Occipital lobe (tissue), 3 donors: ENCODE measurements at places on chromosomes 1 and 21.
A peak's percentile ranks its signal among the peaks of the same experiment; 100 is the strongest.

DNA sequence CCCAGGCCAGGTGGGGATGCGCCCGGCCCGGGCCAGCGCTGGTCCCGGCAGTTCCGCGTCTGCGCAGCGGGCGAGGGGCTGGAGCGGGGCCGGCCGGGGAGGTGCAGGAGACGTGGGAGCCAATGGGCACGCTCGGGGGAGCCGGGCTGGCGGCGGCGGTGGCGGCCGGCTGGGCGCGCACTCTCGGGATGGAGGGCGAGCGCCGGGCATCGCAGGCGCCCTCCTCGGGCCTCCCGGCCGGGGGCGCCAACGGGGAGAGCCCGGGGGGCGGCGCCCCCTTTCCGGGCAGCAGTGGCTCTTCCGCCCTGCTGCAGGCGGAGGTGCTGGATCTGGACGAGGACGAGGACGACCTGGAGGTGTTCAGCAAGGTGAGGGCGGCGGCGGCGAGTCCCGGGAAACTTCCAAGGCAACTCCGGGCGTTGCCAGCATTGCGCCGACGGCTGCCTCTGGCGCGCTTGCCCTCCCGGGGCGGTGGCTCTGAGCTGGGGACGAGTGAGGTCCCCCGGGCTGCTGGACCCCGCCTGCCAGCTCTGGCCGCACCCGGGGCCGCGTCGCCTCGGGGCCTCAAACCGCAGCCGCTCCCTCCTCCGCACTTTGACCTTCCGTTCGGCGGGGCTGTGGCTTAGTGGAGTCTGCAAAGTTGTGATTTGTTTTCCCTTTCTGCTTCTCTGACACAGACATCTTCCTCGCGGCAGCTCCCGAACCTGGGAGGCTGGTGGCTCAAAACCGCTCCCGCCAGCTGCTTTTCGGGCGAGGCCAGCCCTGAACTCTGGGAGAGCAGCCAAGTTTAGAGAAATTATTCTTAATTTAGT lies at the start of gene SNX7:
Gene SNX7, plus strand, starts transcription at position 178 of the 812 bp plus-strand sequence. Its CDS starts 11 bp downstream, at position 189.
- peak; percentile 69 for DNase-seq

- no peak for DNase-seq
These were observed 1.3 kb upstream of the CD5L start for GRCh38 chr1:157842939-157843338.

DNA sequence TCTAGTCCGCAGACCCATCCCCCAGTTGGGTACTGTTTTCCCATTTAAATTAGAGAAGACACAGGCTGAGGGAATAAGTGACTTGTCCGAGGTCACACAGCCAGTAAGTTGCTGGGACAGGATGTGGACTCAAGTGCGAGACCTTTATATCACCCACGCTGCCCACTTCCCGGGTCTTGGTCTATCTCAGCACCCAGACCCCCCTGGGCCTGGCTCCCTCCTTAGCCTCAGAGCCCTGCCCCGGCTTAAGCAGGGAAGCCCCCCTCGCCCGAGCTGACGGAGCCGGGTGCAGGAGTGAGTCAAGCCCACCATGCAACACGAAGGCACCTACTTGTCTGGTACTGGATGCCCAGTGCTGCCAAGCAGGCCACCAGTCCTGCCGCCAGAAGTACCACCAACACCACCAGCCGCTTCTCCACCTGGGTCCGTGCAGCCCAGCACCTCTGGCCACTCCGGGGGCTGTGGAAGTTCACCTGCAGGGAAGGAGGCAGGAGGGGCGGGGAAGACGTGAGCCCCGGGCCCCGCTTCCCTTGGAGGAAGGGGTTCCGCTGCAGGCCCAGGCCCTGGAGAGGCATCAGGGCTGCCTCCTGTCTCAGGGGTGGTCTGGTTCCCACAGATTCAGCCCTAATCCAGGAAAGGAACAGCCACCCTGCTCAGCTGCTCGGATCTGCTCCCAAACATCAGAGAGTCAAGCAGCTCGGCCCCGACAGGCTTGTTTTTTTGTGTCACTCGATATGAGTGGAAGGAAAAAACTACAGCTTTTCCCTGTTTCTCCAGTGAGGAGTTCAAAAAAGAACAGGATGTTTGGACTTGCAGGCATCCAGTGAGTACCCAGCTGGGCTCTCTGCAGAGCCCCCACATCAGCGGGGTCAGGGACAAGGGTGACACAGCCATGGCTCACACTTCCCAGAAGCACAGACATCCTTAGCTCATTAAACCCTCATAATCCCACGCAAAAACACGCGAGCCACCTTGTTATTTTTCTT lies 11.1 kb downstream of the ECE1 start:
- DNase-seq, result no peak

DNA sequence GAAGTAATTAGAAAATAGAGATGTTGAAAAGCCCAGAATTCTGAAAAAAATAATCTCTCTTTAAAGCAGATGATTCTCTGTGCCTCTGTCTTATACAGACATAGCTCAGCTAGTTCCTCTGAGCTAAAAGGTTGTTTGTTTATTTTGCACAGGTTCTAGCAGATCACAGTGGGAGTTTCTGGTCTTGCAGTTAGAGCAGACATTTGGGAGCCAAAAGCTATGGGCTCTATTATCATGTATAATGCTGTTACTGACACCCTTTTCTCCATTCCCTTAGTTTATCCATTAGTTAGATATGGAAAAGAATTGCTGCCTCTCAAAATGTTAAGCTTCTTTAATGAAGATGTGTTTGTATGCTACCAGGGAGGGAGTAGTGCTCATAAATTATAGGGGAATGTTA lies 20.5 kb upstream of the CD55 start:
- DNase-seq, result no peak

DNA sequence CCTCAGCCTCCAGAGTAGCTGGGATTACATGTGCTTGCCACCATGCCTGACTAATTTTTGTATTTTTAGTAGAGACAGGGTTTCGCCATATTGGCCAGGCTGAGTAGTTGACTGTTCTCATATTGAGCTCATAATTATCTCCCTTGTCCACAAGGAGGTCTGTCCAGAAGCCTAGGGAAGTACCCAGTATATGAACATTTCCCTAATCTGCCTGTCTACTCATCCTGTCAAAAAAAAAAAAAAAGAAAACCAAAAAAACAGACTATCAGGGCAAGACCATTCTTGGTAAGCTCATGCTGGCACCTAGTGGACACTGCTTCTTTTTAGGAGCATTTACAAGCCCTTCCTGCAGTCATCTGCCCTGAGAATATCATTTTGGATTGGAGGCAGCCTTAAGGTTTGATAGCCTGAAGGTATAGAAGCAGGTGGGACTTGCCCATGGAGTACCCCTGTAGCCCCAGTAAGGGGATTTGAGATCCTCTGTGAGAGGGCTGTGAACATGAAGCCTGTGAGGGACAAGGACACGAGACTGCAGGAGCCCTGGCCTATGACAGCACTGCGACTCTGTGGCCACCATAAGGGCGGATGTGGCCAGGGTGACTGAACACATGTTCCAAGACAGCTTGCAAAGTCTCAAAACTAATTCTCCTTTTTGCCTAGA lies 10.8 kb upstream of the DUSP12 start:
- no peak for DNase-seq

- no peak for DNase-seq
These were observed 1.2 kb downstream of the MAPKAPK2 start for GRCh38 chr1:206685769-206686477.

DNA sequence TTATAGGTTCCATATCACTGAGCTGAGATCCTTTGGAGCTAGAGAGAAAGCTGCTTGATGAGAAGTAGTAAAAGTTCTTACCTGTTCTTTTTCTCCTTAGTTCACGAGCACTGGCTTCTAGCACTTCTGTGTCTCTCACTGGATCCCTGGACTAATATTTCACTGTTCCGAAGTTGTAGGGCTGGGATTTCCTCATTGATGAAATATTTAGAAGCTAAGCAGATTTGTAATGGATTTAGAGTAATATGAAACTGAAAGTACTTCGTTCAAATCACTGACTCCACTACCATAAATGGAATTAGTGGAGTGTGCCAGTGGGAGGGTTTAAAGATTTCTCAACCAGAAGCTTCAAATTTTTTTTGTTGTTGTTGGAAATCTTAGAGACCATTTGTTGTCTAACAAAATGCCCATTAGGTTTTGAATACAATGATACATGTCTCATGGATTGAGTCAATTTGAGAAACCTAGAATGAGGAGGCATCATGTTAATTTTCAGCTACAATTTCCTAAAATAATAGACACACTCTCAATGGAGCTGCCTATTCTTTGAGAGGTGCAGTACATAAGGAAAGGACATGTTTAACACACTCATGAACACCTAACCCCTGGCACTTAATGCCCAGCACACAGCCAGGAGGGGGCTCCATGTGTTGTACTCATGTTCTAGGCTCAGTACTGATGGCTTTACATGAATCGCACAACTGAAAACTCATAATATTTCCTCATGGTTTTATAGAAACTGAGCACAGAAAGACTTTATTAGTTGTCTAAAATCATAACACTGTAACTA lies at the start of gene GBP1:
Gene GBP1, minus strand, starts transcription at position 130 of the 790 bp plus-strand sequence. CDS start 1,974 bp downstream, outside the sequence.
- no peak for DNase-seq

DNA sequence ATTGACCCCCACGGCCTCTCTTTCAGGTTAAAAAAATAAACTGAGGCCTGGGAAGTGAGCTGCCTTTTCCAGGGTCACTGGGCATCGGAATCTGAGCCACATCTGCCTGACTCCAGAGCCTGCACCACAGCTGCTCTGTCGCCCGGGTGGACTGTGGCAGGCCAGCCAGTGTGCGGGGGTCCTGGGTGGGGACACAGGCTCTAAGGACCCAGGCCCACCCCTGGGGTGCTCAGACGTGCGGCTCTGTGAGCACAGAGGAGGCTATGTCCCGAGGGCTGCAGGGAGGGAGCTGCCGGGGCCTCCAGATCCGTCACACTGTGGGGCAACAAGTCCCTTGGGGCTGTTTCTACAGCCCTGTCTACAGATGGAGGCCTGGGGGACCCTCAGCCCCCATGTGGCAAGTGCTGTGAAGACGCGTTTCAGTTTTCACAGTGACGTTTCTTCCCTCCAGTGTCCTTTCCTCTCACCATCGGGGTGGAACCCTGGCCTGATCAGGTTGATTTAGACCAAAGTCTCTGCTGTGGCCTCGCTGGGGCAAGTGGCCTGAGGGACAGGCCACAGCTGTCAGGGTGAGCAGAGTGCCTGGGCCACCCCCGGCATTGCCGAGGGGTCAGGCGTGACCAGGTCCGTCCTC lies 39.2 kb upstream of the ACTRT2 start:
- no peak for DNase-seq
